Stimulated activated CD4-positive, alpha-beta T cell treated with anti-CD3 and anti-CD28 coated beads, Interleukin-15, amount 100 ng/mL, for 1 hour (primary cell): ENCODE measurements at places on chromosomes 5 and 9.

- no peak for DNase-seq
Observed at GRCh38 chr9:124214596-124215367, 43.0 kb upstream of the NEK6 start.

GRCh38 chr9:132369421-132369820 is 14.6 kb upstream of the SETX start:
- DNase-seq, result no peak

DNA sequence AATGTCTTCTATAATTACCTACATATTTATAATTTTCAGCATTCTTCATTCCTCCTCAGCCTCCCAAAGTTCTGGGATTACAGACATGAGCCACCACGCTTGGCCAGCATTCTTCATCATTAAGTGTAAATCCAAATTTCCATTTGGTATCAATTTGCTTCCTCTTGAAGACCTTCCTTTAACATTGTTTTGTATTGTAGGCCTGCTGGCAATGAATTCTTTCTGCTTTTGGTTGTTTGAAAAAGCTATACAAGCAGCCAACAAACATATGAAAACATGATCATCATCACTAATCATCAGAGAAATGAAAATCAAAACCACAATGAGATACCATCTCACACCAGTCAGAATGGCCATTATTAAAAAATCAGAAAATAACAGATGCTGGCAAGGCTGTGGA is 56.4 kb downstream of the GCNT4 start:
- DNase-seq, result no peak

DNA sequence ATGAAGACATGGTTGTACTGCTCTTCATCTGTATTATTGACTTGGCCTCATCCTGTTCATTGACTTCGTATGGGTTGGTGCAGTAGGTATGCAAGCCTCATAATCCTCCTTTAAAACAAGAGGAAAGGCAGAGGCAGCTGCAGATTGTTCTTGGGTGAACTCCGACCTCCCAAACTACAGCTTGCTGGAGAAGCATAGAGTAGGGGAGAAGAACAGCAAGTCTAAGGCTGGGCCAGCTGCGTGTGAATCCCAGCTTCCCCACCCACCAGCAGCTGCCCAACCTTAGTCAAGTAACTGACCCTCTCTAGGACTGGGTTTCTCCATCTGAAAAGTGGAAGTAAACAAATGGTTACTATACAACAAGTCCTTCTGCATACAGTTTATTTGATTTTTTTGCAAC is 114.5 kb upstream of the WWC1 start:
- DNase-seq, result no peak

DNA sequence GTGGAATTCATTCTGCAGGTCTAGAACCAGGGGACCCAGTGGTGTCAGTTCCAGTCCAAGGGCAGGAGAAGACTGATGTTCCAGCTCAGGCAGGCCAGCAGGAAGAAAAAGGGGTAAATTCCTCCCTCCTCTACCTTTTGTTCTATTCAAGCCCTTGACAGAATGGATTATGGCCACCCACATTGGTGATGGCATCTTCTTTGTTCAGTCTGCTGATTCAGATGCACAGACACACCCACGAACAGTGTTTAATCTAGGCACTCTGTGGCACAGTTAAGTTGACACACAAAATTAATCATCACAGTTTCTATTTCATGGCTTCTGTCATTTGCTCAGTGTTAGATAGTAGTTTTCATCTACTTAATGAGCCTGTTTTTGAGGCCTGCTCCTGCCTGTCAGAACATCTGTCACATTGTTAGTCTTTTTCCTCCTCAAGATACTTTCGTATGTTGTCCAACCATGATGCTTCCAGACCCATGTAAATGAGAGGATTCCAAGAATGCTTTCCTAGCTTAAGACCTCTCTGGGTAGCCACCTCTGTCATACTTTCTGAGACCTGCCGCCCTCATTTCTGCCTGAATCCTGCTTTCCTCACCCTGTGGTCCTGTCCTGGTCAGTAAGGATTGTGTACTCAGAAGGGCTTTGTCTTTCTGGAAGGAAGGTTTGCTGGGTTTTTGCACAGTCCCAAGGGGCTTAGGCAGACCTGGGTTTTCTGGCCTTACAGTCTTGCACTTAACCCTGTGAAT is 72.5 kb downstream of the SPIN1 start:
- no peak for DNase-seq

- no peak for DNase-seq
Observed at GRCh38 chr5:93649234-93649900, 66.3 kb downstream of the NR2F1 start.

GRCh38 chr5:68224509-68225187 is 9.1 kb downstream of the PIK3R1 start:
- DNase-seq, result no peak

DNA sequence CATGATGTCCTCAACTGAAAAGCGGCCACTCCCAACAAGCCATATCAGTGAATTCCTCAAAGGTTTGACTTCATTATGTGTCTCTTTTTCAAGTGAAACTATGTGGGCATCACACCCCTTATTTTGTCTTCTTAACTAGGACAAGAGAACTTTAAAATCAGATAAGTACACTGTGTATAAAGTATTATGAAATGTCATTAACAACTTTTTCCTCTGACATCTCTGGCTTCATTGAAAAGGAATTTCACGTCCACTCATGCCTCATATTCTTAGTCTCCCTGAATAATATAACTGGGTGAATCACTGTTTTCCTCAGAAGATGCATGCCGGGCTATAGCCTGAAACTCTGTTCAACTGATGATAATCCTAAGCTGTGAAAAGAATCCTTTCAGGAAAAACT is 415.8 kb downstream of the ACTL7B start:
- no peak for DNase-seq

DNA sequence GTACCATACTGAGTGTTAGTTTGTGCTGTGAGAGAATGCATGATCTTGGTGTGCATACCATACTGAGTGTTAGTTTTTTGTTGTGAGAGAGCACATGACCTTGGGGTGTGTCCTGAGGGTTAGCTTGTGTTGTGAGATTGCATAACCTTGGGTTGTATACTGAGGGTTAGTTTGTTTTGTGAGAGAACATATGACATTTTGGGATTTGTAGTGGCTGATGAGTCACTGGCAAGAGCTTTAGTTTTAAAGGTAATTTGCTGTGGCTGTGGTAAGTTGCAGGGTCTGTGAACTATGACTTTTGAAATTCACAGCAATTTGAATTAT is 1068.3 kb upstream of the EDIL3 start:
- DNase-seq, result no peak

DNA sequence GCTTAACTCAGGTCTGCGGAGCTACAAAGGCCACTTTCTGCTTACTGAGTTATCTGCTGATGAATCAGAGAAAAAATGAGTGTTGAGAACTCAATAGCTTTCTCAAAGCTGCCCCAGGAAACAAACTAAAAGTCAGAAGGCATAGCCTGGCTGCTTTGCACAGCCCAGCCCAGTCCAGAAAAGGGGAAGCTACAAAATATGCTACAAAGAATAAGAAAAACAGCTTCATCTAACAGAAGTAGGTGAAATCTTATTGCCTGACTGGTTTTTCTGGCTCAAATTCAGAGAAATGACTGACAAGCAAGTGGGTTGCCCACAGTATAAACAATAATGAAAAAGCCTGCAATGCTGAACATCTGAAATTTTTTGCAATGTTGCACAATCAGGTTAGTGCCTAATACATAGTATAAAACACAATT is 156.2 kb downstream of the PPP2R2B start:
- DNase-seq, result no peak

DNA sequence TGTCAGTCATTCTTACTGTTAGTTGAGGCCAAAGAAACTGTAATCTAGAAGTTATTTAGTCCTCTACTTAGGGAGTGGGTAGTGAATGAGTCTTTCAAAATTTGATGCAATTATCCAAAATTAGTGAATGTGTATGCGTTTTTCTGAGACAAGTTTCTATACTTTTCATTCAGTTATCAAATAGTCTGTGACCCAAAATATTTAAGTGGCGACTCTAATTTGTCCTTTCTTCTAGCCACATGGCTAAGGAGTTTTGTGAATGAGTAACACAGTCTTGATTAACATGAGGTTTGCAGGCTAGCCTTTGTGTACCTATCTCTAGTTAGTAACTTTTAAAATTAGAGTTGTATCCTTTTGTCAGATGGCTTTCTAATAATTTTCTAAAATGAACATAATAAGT is 45.6 kb downstream of the COMMD10 start:
- DNase-seq, result no peak

GRCh38 chr5:123278284-123278683 is 144.9 kb downstream of the CEP120 start:
- DNase-seq, result no peak

DNA sequence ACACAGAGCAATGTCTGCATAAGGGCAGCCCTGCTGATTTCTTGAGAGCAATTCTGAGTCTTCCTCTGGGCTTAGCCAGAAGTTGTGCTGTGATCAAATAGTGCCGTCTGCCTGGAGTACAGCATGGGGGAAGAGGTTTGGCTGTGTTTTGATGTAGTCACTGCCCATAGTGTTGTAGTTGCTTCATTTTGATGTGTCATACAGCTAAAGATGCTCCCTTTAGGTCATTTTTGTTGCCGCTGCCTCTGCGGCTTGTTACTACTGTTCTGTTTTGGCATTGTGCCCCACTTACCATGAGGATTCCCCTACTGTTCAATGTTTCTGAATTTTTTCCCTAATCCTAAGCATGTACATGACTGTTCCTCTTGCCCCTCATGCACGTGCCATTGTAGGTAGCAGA is 23.0 kb downstream of the SLC36A1 start:
- no peak for DNase-seq

GRCh38 chr9:61674465-61674864 is 484.6 kb downstream of the SPATA31A7 start:
- no peak for DNase-seq

- DNase-seq, result no peak
Observed at GRCh38 chr5:75465480-75465879, 45.9 kb downstream of the CERT1 start.

GRCh38 chr5:40499007-40499406 is 180.7 kb upstream of the PTGER4 start:
- no peak for DNase-seq

GRCh38 chr9:134899818-134900217 is 17.9 kb downstream of the FCN1 start:
- DNase-seq, result no peak

GRCh38 chr5:80054682-80055081 is 19.5 kb downstream of the THBS4 start:
- no peak for DNase-seq

GRCh38 chr5:96124589-96124988 is 162.9 kb upstream of the ELL2 start:
- no peak for DNase-seq

- DNase-seq, result no peak
Observed at GRCh38 chr5:79020861-79021561, 35.9 kb upstream of the ARSB start.
